ENCODE measurements at places on chromosomes 6 and 20. TPM values are rescaled to one million over a fixed set of nuclear protein-coding genes. Genes with fewer than 3 reads are reported as not detected.

- no peak for DNase-seq
- H3K4me3 ChIP-seq, result no peak overlapping the region
- peaks cover 7% of the 10 kb centered on the region for H3K4me1 ChIP-seq
- peaks cover 17% of the 10 kb centered on the region for H3K27me3 ChIP-seq
- H3K36me3 ChIP-seq, result peaks cover 4% of the 10 kb centered on the region
- peak overlapping the region; percentile 91 for H3K27ac ChIP-seq
Measured at GRCh38 chr6:41602422-41602743, 35.9 kb upstream of the MDFI start.

GRCh38 chr6:9485992-9486391 is 928.9 kb downstream of the TFAP2A start:
- H3K27ac ChIP-seq, result no peak overlapping the region
- no peaks in the 10 kb centered on the region for H3K27me3 ChIP-seq
- H3K36me3 ChIP-seq, result no peaks in the 10 kb centered on the region
- no peak overlapping the region for H3K4me3 ChIP-seq
- no peak for DNase-seq

DNA sequence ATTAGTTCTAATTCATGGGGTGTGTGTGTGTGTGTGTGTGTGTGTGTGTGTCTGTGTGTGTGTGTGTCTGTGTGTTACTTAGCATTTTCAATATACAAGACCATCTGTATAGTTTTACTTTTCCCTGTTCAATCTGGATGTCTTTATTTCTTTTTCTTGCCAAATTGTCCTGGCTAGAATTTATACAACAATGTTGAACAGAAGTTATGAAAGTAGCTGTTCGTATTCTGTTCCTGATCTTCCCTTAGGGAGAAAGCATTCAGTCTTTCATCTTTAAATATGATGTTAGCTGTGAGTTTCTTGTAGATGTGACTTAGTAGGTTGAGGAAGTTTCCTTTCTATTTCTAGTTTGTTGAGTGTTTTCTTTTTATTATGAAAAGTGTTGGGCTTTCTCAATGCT is 334.7 kb upstream of the RNF24 start:
- no peaks in the 10 kb centered on the region for H3K36me3 ChIP-seq
- no peak for DNase-seq
- H3K27me3 ChIP-seq, result peaks cover 2% of the 10 kb centered on the region
- no peak overlapping the region for H3K4me3 ChIP-seq

Gene FAM209B
- not detected for total RNA-seq

Gene ACSS1
- 0.72 TPM for total RNA-seq

Gene AHI1
- total RNA-seq, result 34.5 TPM

Gene SCRT2
- not detected for total RNA-seq

Gene ZBTB2
- 14.4 TPM for total RNA-seq

Gene PAK5
- total RNA-seq, result 12.2 TPM

Gene HLA-DPB1
- total RNA-seq, result 17.9 TPM

Gene ANGPT4
- not detected for total RNA-seq

Gene OOEP
- not detected for total RNA-seq

Gene TLDC2
- 0.34 TPM for total RNA-seq

Gene TUBB1
- total RNA-seq, result 0.16 TPM

Gene MAFB
- total RNA-seq, result 6.1 TPM

Measured in progenitor cell of endocrine pancreas (in vitro differentiated cells).